Suppressor macrophage treated with lipopolysaccharide for 4 hours (primary cell): ENCODE measurements at places on chromosomes 2 and 18.

DNA sequence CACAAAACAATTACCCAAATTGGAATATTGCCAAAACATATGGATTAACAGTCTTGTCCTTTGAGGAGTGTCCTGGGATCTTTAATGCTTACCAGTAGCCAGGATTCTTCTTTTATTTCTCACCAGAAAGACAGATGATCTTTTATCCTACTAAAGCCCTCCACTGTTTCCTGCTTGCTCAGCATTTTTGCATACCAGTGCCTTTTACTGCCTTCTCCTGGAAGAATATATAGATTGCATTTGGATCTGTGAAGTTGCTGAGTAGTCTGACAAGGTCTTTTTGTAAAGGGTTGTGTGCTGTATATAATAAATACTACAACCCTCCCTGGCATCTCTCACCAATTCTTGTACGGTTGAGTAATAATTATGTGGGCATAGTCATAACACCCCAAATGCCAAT, 652.2 kb downstream of the LRRTM4 start:
- DNase-seq: no peak

- peak; percentile 5 for DNase-seq
Measured at GRCh38 chr2:162490052-162490717, 146.3 kb downstream of the GCA start.

- DNase-seq: no peak
Measured at GRCh38 chr2:3460831-3461800, 58.2 kb downstream of the ADI1 start.

DNA sequence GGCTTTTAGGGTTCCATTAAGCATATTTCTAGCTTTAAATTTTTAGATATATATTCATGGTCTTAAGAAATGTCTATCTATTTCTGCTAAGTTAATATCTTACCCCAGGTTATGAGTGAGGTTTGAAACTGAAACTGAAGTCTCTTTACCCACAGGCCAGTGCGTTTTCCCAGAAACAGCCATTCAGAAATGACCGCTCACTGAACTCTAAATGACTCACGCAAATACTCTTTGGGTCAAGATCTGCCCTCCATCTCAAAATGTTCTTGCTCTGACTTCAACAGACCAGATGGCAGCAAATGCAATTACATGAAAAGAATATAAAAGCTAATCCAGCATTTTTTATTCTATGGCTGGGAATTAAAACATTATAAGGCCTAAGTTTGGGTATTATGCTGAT, 315.2 kb downstream of the TDRD15 start:
- DNase-seq: no peak

- no peak for DNase-seq
Measured at GRCh38 chr2:71069376-71069775, 928 bp downstream of the NAGK start.

- DNase-seq: peak; percentile 58
Measured at GRCh38 chr2:128622371-128622770, 303.7 kb upstream of the HS6ST1 start.
